ENCODE measurements at places on chromosomes 6 and 20.

DNA sequence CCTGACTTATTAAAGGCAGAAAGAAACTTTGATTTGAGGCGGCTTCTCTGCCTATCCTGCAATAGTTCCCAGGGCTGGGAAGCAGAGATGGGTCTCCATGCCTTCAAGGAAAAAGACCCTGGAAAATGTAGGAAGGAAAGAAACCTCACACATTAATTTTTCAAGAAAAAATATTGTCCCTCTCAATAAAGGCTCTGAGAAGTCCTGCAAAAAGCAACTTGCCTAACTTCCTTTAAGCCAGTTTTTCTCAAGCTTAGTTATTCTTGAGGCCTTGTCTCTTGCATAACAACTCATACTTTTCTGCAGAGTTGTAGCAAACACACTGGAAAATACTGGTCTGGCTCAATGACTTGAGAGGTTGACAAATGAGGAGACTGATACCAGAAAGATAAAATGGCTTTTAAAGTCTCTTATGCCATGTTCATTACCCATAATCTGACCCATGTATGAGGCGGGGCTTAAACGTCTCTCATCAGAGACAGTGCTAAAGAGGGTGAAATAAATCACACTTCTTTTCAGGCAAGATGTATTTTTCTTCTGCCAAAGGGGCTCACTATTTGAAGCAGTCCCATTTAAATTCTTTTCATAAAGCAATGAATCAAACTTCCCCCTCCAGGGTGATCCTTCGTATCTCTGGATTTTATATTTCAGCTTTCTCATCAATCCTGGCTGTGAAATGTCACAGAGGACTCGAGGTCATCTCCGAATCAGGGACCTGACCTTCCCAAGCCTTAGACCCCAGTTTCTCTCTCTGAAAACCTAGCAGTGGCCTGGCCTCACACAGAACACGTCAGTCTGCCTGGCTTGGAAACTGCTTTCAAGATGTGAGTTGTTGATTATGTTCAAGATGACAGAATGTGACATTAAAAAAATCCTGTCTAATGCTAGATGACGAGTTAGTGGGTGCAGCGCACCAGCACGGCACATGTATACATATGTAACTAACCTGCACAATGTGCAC, 82.3 kb upstream of the KCNG1 start:
- DNase-seq = no peak

GRCh38 chr6:104239971-104240370, 619.7 kb downstream of the HACE1 start:
- DNase-seq = no peak

DNA sequence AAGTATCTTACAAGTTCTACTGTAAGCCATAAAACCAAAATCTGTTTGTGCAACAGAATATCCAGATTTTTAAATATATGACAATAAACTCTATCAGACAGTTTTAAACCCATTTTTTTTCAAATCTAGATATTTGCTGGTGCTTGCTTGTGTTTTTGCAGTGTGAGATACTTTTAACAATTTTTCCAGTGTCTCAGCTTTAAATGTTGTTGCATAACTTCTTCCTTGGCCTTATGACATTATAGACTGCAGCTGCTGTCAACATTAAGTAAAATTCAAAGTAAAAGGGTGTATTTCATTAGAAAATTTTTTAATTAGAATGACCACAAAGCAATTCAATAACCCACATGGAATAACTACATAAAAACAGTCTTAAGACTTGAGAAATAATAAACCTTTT, 139.5 kb downstream of the PTPRK start:
- no peak for DNase-seq

DNA sequence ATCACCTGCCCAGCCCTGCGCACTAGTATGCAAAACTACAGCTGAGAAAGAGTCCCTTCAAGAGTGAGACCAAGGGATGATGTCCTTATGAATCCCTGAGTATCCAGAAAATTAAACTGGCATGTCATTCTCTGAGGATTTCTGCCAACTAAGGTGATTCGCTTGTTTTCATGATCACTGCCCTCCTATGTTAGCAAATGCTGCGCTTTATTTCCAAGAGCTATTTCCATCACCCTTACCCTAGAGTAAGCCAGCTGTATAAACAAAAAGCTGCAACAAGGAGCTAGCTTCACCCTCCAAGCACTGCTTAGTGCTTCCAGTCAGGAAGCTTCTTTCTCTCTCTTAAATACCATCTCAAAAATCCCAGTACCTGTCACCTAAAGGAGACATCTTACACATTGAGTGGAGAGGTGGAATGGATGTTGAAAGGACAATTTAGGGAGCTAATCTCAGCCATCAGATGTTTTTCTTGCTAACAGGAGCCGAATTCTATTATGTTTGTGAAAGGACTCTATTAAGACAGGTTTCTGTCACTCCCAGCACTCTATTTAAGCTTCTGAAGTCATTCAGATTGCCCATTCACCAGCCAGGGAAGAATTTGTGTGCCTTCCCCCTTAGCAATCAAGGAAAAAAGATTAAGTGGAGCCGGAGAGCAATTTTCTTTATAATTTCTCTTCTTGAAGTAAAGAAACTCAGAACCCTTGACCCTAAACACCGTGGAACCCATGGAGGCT, 322.2 kb downstream of the NRN1 start:
- no peak for DNase-seq

DNA sequence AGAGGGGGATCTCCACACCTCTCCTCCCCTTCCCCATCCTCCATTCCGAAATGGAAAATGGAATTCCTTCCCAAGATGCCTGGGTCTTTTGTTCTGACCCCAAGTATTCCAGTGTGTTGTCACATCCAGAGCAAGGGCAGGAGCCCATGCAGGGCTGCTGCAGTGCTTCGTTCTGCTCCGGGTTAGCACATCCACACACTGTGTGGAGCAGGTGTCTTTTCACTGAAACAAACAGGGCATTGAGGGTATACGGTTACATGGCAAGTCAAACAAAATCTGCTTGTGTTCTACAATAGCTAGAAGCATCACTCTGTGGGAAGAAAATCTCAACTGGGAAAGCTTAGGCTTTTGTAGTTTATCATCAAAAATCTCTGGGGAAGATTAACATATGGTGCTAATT, 56.9 kb downstream of the LYRM2 start:
- no peak for DNase-seq

GRCh38 chr20:44770484-44771171, 25.0 kb downstream of the KCNK15 start:
- no peak for DNase-seq

DNA sequence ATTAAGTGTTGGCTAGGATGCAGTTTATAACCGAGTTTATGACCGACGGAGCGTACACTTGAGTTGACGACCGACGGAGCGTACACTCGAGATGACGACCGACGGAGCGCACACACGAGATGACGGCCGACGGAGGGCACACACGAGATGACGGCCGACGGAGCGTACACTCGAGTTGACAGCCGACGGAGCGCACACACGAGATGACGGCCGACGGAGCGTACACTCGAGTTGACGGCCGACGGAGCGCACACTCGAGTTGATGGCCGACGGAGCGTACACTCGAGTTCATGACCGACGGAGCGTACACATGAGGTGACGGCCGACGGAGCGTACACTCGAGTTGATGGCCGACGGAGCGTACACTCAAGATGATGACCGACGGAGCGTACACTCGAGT, 119.8 kb downstream of the HUS1B start:
- DNase-seq = no peak

DNA sequence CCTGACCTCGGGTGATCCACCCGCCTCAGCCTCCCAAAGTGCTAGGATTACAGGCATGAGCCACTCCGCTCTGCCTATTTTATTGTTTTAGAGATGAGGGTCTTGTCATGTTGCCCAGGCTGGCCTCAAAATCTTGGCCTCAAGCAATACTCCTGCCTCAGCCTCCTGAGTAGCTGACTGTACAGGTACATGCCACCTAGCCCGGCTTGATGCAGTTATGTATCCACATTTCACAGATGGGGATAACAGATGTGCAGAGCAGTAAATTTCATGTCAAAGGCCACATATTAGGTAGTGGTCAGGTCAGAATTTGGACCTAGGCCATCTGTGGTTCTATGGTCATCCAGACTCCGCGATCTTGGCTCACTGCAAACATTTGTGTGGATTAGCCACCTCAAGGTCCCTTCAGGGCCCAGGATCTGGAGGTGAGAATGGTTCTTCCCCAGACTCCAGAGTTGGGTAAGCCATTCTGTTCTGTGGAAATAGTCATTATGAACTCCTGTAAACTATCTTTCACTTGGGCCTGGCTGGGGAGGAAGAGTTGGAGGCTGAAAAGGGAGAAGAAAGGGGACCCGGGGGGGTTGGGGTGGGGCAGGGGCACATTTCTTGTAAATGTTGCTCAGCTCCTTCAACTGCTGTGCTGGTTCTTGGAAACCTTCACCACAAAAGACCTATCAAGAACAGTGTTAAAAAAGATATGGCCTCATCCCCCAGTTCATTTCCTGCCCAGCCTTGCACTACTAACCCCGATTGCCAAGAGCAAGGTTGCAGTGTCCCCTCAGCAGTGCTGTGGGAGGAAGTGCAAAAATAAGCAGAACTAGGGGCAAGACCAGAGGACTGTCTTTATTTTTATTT, 13.0 kb downstream of the PIM1 start:
- no peak for DNase-seq

GRCh38 chr20:12217382-12217781, 299.7 kb downstream of the BTBD3 start:
- no peak for DNase-seq

DNA sequence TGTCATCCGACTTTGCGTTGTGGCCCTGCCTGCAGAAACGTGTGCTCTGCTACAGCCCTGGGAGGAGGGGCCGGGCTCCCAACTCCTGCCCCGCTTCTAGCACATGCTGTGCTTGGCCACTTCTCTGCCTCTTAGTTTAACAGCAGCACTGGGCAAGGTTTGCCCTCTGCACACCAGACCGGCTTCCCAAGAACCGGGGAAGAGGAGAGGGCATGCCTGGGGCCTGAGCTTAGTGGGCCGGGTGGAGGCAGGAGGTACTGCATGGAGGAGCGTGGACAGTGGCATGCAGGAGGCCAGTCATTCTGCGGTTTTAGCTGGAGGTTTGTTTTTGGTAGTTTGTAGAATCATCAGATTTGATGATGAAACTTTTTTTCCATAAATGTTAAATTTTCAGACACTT, 45.5 kb downstream of the CEP43 start:
- no peak for DNase-seq

DNA sequence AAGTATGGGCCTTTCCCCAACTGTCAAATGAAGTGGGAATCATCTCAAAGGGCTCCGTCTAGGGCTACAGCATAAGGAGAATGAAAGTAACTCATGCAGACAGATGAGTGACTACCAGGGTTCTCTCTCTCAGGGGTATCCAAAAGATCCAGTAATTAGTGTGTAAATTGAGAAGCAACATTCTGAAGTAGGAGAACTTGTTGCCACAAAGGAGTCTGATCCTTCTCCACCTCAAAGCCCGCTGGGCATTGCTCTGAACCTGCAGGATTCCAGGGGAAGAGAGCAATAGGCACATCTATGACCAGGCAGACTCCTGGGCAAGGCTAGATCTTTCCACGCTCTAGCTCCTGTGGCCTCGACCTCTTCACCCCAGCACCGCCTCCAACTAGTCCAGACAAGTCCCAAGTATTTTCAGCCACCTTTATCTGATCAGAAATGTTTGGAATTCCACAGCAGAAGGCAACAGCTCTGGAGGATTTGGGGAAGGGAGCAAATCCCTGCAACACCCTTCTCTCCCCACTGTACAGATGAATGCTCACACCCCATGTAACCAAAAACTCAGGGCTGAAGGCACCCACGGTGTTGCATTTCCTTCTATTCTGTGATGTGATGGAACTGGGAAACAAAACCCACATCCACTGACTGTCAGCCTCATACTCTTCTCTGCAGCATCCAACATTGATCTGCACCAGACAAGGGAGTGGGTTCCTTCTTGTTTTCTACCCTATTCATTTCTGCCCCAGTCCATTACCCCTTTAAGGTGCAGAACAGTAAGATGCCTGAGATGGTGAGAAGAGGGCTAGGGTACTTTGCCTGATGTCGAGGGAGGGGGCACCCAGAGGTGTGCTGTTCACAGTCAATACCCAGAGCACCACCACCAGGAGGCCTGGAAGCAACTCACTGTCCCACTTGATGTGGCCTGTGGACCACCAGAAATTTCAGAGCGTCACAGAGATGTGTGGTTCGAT, 41.0 kb downstream of the COX4I2 start:
- DNase-seq = no peak

- DNase-seq = no peak
Measured at GRCh38 chr6:104959026-104959858, 2.3 kb downstream of the LIN28B start.

DNA sequence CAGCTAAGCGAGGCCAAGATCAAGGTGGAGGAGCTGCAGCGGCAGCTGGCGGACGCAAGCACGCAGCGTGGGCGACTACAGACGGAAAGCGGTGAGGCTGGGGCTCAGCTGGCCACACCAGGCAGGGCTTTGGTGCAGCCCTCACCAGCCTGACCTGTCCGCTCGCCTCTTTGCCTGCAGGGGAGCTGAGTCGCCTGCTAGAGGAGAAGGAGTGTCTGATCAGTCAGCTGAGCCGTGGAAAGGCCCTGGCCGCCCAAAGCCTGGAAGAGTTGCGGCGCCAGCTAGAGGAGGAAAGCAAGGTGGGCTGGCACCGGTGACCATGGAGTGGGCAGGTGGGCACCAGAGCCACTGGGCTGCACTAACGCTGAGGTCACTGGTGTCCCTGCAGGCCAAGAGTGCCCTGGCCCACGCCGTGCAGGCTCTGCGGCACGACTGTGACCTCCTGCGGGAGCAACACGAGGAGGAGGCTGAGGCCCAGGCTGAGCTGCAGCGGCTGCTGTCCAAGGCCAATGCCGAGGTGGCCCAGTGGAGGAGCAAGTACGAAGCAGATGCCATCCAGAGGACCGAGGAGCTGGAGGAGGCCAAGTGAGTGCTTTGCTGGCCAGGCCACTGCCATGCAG, 42.8 kb downstream of the MYH7B start:
- DNase-seq = no peak

- DNase-seq = no peak
Measured at GRCh38 chr6:125220712-125221111, 67.1 kb downstream of the TPD52L1 start.

GRCh38 chr20:52152416-52152815, 39.2 kb downstream of the ZFP64 start:
- no peak for DNase-seq

- DNase-seq = no peak
Measured at GRCh38 chr6:152348116-152348515, 289.0 kb downstream of the SYNE1 start.

DNA sequence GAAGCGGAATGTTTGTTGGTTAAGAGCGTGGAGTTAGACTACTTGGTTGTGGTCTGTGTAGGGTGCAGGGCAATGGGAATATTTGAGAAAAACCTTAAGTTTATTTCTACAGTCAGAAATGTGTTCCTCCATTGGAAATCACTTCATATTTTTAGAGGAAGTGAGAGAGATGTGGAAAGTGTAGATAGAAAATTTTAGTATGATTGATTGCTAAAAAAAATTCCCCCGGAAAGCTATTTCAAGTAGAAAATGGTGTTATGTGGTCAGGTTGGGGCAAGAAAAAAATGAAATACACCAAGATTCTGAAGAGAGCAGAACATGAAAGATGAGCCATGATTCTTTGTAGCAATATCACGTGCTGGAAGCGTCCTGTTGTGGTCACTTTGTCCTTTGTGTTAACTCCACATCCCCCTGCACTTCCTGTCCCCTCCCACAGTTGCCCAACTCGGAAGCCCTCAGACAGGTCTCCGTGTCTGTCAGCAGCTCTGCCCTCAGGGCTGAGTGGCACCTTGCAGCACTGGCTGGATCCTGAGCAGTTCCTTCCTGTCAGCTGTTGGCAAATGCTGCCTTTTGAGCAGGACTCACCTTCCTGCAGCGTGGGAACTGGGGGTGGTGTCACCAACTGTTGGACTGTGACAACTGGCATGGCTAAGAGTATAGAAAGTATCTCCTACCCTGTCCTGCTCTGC, 137.5 kb upstream of the SLC24A3 start:
- DNase-seq = no peak
